Breast epithelium (tissue), 4 donors: ENCODE measurements at places on chromosomes 11 and 22. TPM values are rescaled to one million over a fixed set of nuclear protein-coding genes. Genes with fewer than 3 reads are reported as not detected.

The APOA4 gene
- total RNA-seq: not detected

The KDM4E gene
- total RNA-seq: not detected

The TNNT3 gene
- total RNA-seq: 3.6 TPM

The OVOL1 gene
- total RNA-seq: 5.1 TPM

The APOL4 gene
- 41.3 TPM for total RNA-seq

The COMMD9 gene
- 38.3 TPM for total RNA-seq

The INSC gene
- 0.88 TPM for total RNA-seq

The F2 gene
- total RNA-seq: not detected

The KRTAP5-2 gene
- total RNA-seq: not detected

The PRDX5 gene
- total RNA-seq: 241 TPM

The ZBTB16 gene
- total RNA-seq: 236 TPM

The SCARF2 gene
- 14.7 TPM for total RNA-seq

The SMPD1 gene
- total RNA-seq: 17.3 TPM

- DNase-seq: no peak
Observed at GRCh38 chr11:62999649-63000048, 14.9 kb upstream of the SLC22A6 start.

DNA sequence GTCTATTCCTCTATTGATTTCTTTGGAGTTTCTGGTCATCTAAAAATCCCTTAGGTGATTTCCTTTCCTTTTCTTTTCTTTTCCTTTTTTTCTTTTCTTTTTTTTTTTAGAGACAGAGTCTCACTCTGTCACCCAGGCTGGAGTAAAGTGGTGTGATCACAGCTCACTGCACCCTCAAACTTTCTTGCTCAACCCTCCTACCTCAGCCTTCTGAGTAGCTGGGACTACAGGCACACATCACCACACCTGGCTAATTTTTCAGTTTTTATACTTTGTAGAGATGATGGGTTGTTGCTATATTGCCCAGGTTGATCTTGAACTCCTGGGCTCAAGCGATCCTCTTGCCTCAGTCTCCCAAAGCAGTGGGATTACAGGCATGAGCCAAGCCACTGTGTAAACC is 1.9 kb upstream of the C11orf52 start:
- no peak for DNase-seq

DNA sequence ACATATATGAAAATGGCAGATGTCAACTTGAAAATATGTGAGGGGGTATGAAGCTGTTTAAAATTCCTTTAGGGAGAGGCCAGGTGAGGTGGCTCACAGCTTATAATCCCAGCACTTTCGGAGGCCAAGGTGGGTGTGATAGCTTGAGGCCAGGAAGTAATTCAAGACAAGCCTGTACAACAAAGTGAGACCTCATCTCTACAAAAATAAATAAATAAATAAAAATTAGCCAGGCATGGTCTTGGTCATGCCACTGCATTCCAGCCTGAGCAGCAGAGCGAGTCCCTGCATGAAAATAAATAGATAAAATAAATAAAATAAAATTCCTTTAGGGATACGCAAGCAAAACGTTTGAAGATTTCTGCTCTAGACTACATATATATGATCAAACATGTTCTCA is 38.1 kb upstream of the FAM181B start:
- no peak for DNase-seq

GRCh38 chr11:76455931-76456330 is 11.1 kb downstream of the EMSY start:
- DNase-seq: no peak

- DNase-seq: no peak
Observed at GRCh38 chr11:109926941-109927340, 166.3 kb upstream of the ZC3H12C start.

DNA sequence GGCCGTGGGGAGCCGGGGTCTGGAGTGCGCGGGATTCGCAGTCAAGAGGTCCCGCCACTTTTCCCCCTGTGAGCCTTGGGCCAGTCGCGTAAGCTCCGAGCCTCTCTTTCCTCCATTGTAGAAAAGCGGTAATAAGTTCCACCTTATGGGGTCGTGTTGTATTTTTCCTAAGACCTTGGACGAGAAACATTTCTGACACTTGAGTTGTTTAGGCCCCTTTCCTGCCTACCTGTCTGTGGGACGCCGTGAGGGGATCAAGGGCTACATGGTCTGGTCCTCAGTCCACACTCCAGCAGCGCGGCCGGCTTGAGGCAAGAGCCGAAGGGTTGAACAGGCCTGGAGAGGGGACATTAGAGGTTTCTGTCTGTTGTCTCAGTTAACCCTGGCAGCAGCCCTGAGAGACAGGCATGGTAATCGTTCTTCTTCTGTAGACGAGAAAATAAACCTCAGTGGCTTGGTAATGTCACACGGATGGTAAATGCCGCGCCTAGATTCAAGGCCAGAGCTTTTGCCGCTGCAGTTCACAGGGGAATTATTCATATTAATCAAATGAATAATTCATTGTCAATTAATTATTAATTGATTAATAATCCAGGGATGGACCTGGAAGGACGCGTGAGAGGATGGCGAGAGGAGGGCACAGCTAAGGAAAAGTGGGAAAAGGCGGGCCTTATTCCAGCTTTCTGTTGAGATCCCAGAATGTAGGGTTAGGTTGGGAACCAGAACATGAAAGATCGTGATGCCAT is 545 bp downstream of the FEN1 start:
- DNase-seq: no peak

DNA sequence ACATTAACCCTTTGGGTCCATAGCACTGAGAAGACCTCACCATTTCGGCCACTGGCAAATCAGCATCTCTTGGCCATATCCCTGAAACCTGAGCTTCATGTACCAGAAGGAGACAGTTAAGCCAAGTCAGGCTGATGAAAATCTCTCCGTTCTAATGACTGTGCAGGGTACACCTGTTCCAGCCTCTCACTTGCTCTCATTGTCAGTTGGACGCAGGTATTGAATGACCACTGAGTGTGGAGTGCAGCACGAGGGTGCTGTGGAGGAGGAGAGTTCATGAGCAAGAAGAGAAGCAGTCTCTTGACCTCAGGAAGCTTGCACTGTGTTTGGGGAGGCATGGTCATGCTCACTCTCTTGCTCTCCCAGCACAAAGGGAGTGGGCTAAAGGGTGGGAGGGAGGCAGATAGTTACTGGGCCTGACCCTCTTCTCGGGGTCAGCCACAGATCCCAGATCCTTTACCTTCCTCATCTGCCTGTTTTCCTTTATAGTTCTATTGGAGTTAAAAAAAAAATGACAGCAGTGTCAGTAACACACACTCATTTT is 65.2 kb downstream of the ZBTB16 start:
- DNase-seq: no peak

- DNase-seq: no peak
Observed at GRCh38 chr11:22742157-22742613, 75.8 kb downstream of the GAS2 start.

DNA sequence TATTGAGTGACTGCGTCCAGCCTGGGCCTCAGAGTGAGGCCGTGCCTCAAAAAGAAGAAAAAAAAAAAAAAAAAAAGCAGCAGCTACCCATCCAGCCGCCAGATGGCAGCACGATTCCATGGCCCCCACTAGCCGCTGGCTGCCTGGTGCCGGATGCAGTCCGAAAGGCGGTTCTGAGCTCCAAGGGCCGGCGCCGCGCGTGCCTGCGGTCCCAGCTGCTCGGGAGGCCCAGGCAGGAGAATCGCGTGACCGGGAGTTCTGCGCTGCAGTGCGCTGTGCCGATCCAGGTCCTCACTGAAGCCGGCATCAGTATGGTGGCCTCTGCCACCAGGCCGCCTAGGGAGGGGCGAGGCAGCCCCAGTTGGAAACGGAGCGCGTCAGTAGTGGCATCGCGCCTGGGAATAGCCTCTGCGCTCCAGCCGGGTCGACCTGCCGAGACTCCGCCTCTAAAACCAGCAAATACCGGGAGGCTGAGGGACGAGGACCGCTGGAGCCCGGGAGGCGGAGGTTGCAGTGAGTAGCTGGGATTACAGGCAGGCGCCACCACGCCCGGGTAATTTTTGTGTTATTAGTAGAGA is 19.3 kb downstream of the SCARF2 start:
- peak; percentile 67 for DNase-seq

DNA sequence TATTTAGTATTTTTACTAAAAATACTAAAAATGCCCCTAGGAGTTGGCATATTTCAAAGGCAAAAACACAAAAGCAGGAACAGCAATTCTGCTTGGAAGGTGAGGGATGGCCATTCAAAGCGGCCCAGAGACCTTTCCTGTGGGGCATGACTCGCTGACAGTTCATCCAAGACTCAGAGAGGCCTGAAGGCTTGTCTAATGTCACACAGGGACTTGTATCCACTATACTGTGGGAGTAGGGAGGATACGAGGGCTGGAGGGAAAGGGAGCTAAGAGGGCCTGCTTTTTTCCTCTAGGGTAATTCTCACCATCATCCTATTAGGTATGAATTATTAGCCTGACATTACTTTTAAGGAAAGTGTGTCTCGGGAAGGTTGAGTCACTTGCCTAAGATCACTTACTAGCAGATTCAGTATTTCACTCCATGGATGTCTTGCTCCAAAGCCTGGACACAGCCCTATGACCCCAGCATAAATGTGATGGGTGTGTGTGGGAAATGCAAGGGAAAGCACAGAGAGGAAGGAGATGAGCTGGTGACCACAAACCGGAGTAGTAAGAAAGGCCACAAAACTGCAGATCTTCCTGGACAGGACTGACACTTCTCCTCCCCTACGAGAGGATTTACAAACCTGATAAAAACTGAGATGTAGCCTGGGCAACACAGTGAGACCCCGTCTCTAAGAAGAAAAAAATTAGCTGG is 16.7 kb upstream of the UCP3 start:
- DNase-seq: no peak

DNA sequence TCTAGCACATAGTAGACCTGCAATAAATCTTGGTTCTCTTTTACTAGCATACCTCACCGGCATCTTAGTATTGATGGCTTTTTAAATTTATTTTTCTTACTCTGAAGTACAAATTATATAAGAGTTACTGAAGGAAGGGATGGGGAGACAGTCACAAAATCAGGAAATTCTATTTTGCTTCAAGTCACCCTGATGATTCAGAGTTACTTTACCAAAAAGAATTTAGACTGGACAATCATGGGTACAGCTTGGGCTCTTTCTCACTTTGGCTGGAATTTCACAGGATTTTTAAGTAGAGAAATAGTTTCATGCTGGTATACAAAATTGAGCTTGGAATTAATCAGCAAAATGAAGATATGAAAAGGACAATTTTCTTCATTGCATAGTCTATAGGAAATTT is 919.2 kb downstream of the METTL15 start:
- no peak for DNase-seq

DNA sequence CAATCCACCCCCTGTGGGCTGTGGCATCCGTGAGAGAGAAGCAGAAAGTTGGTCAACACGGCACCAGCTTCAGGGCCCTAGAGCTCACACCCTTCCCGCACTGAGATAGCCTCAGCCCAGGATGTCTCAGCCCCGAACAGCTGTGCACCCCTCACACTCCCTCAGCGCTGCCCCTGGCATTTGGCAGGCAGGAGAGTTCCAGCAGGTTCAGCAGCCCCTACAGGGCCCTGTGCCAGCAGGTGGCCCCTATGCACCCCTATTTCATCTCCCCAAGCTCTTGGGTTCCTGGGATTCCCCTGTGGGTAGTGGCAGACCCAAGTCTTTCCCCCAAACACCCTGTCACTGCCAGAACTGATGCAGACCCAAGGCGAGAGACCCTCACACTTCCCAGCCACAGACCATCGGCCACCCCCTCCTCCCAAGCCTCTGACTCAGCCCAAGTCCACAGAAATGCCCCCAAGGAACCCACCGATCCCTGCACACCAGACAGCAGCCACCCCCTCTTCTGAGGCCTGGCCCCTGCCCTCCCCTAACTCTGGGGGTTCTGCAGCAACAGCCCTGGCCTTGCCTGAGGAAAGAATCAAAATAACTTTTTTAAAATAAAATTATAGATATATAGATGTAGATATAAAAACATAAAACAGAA is 183.6 kb downstream of the IGLL1 start:
- DNase-seq: no peak

- no peak for DNase-seq
Observed at GRCh38 chr11:1345737-1346513, 36.5 kb upstream of the TOLLIP start.

DNA sequence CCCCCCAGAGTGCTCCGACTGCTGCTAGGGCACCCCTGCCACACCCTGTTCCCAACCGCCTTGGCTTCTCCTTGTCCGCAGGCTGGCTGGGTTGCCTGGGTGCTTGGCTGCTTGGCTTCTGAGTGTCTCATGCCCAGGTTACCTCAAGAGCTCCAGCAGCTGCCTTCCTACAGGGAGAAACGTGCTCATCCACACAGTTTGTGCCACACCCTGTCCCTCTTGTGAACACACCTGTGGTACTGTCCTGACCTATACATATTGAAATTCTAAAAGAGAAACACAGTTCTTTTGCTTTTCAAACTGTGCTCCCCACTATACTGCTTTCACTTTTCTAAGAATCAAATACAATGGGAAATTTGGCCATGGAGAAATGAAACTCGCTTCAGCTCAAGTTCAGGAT is 191.4 kb downstream of the DBX1 start:
- no peak for DNase-seq

DNA sequence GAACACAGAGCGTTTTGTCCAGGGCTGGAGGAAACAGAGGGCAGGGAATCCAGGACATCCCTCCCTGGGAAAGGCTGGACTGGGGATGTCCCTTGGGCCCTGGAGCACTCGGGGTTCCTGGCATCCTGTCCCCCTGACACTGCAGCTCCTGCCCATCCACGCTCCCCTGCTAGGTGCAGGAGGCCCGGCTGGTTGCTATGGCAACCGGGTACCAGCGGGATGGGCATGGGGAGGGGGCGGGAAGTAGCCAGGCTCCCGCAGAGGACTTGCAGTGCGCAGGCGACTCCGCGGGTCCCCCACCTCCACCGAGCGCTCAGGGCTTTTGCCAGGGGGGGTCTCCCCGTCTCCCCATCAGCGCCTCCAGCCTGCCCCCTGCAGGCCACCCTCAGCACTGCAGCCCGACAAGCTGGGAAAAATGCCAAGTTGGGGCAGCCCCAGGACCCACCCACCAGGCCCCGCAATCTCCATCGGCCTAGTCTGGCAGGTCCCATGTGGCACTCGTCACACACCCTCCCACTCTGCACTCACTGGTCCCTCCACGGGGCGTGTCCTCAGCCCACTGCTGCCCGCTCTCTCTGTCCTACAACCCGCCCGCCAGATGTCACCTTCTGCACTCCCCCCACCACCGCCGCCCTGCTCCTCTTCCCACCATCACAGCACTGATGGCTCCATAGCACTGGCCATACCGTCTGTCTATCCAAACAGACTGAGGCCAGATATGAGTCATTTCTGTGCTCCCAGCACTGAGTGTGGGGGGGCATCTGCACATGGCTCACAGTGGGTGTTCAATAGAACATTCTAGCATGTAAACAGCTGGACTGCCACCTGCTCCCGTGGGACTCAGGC is 31.5 kb downstream of the KIAA0930 start:
- no peak for DNase-seq

- no peak for DNase-seq
Observed at GRCh38 chr11:113184498-113184897, 129.9 kb upstream of the TTC12 start.

DNA sequence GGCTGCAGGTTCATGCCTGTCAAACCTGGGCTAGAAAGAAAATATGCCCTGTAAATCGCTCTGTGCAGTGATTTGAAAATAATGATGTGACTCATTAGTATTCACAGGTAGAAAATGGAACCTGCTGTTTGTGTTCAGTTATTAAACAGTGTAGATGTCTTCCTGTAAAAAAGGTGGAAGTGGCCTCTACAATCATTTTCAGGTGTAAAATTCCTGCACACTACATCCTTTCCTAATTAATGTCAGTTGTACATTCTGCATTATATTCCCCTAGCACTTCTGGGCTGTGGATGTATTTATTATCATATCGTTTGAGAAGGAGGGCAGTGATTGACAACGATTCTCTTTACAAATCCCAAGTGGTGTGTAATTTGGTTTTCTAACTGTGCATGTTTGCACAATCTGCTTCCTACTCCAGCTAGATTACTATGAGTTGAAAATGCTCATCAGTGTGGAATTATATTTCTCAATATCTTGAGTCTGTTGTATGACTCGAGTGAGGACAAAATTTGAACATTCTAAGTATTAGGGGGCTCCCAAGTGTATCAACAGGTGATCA is 454.0 kb upstream of the DDI1 start:
- no peak for DNase-seq
